NCI-H2029 treated with DMSO at 0.1 percent for 48 hours (cell line): ENCODE measurements at places on chromosomes 5 and 9.
A peak's percentile ranks its signal among the peaks of the same experiment; 100 is the strongest.

DNA sequence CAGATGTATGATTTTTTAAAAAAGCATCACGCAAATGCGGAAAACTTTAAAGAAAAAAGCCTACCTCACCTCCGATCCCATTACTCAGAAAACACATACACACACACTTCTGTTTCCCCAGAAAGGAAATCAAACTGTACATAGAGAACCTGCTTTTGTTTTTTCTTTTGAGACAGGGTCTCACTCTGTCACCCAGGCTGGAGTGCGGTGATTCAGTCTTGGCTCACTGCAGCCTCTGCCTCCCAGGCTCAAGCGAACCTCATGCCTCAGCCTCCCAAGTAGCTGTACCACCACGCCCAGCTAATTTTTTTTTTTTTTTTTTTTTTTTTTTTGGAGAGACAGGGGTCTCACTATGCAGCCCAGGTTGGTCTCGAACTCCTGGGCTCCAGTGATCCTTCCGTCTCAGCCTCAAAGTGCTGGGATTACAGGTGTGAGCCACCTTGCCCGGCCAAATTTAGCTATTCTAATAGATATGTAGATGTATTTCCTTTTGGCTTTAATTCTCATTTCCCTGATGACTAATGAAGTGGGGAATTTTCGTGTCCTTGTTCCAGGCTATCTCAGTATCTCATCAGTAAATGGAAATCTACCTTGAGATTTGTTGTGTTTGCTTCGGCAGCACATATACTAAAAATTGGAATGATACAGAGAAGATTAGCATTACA lies 25.7 kb upstream of the EEIG1 start:
- DNase-seq: no peak

DNA sequence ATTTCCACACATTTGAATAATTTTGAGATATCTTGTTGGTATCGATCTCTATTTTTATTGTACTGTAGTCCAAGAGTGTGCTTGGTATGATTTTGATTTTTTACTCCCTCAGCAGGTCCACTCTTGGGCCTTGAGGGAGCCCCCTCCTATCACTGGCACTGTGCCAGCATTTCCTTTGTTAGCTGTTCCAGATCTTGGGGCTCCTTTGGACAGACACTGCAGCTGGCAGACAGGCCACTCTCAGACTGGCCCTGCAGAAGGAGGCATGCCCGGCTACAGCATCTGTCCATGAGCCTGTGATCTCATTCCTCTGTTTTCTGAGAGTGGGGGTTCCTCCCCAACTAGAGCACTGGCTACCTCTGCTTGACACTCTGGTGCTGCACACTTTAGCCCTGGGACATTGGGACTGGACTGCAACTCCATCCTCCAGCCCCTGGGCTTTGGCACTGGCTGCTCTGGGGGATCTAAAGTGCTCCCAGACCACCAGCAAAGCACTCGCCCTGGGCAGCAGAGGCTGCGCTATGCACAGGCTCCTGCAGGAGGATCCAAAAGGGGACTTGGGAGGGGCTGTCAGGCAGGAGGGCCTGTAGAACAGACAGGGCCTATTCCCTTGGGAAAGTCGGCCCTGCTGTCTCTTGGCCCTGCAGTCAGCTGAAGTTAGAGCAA lies 271.3 kb upstream of the DMAC1 start:
- DNase-seq: no peak

- no peak for DNase-seq
Measured at GRCh38 chr9:125896964-125897363, 149.8 kb downstream of the PBX3 start.

DNA sequence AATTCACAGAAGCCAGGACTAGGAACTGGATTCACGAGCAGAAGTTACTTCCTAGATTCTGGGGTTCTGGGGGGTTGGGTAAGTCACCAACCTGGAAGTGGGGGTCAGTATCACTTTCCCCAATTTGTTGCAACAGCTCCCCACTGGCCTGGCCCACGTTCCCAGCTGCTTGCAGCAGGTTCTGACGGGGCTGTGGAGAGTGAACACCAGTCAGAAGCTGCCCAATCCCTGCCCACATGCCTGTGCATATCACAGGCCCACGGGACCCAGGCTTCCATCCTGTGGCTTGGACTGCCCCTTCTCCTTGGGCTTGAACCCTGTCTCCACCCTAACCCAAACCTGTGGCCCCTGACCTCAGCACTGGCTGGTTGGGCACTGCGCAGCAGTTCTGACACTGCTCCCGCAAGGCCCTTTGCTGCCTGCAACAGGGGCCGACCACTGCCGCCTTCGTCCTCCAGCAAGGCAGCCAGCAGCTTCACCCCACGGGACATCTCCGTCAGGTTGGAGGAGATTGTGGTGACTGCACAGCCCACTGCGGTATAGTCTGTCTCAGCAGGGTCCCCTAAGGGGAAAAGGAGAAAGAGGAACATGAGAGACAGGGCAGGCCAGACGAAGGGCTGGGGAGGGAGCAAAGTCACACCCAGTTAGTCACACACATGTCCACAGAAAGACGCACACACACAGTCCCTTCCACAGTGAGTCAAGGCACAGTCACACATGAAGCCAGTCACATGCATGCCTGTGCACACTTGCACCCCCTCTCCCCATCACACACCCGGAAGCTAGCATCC lies 13.1 kb downstream of the TLN1 start:
- no peak for DNase-seq

DNA sequence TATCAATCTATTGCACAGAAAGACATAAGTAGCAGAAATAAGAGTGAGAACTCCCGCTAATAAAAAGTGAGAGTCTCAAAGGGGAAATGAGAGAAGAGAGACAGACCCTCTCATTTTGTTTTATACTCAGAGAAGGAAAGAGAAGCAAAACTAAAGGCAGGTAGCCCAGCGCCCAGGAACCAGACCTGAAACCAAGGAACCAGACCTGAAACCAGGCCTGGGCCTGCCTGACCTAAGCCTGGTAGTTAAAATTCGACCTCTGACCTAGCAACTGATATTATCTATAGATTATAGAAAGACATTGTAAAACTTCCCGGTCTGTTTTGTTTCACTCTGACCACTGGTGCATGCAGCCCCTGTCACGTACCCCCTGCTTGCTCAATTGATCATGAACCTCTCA lies 134.5 kb upstream of the SEMA6A start:
- DNase-seq: no peak

- DNase-seq: no peak
Measured at GRCh38 chr5:154238776-154239481, 48.4 kb downstream of the GALNT10 start.

DNA sequence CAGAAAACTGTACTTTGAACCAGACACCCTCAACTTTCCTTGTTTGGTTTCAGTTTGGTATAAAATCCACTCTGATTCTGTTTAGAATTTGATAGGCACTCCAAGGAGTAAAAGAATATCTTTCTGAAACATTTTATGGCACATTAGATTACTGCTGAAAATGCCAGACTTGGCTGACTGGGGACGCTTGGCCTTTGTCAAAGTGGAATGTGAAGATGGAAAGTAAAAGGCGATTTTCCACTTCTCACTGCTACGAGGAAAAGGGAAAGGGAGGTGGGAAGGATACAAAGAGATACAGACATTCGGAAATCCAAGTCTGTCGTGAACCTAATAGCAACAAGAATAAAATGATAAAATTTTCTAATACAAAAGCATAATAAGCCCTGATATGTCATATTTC lies 203.9 kb downstream of the DMRT2 start:
- no peak for DNase-seq

DNA sequence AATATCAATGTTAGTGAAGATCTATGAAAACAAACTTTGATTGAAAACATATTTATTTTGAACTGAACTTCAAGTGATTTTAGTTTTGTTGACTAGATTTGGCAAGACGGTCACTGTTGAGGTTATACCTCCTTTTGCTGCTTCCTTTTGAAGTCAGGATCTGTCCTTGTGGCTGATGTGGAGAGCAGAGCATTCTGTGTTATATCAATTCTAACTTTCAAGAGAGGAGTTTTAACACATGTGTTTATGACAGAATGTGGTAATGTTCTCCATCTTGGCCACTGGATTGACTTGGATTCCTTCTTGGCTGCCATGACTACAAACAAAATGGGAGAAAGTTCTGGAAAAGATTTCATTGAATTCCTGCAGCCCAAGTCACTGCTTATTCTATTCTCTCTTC lies 104.0 kb upstream of the ACTBL2 start:
- no peak for DNase-seq

- DNase-seq: no peak
Measured at GRCh38 chr9:12185856-12186255, 507.3 kb upstream of the TYRP1 start.

DNA sequence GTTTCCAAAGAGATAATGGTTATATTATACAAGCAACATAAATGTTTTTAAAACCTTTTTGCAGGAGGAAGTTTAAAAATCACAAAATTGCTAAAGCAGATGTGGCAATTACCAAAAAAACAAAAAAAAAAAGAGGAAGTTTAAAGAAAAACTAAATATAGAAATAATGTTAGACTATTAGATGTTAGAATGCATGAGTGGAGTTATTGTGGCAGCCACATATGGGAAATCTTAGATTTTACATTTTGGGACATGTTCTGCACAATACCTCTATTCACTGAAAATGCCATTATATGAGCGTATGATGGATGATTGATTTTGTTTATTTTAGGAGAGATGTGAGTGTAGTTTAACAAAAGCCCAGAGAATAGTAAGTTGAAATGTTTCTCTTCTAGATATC lies 31.2 kb upstream of the DTWD2 start:
- DNase-seq: no peak

- DNase-seq: no peak
Measured at GRCh38 chr5:15585128-15585527, 85.1 kb downstream of the FBXL7 start.

DNA sequence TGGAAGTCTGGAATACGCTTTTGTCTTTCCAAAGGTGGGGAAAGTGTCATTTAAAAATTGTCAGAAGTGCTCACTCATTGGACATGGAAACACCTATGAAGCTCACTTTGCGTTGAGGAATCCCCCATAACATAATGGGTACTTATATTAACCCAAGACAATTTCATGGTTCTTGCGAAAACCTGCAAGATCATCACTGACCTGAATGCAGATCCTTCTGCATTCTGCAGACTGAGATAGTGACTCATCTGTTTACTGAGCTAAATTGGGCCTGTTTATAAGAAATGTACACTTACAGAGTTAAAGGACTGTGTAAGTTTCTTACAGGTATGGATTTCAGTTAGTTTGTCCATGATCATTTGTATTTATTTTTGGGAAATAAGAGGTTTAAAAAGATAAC lies 153.0 kb downstream of the HMHB1 start:
- DNase-seq: no peak

GRCh38 chr5:53089481-53089991 lies 20.0 kb downstream of the MOCS2 start:
- DNase-seq: no peak

DNA sequence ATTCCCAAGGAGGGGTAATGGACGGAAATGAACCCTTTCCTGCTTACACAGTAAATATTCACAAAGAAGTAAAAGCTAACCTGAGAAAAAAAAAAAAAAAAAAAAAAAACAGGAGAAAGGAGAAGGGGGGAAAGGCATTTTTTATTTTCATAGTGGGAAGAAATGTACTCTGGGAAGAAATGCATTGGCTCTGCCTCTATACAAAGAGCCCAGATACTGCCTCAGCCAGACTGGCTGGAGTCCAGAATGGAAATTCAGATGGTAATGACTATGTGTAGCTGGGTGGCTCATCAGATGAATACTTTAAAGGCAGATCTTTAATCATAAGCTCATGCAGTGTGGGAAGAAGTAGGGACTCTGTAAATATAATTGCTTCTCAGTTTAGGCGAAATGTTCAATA lies 124.9 kb upstream of the ZNF608 start:
- DNase-seq: peak; percentile 27
